ENCODE measurements at places on chromosomes 3 and 15.

- DNase-seq = no peak
Measured at GRCh38 chr3:71695000-71695482, 30.2 kb downstream of the EIF4E3 start.

- no peak for DNase-seq
Measured at GRCh38 chr15:66651198-66651597, 50.8 kb upstream of the SMAD6 start.

DNA sequence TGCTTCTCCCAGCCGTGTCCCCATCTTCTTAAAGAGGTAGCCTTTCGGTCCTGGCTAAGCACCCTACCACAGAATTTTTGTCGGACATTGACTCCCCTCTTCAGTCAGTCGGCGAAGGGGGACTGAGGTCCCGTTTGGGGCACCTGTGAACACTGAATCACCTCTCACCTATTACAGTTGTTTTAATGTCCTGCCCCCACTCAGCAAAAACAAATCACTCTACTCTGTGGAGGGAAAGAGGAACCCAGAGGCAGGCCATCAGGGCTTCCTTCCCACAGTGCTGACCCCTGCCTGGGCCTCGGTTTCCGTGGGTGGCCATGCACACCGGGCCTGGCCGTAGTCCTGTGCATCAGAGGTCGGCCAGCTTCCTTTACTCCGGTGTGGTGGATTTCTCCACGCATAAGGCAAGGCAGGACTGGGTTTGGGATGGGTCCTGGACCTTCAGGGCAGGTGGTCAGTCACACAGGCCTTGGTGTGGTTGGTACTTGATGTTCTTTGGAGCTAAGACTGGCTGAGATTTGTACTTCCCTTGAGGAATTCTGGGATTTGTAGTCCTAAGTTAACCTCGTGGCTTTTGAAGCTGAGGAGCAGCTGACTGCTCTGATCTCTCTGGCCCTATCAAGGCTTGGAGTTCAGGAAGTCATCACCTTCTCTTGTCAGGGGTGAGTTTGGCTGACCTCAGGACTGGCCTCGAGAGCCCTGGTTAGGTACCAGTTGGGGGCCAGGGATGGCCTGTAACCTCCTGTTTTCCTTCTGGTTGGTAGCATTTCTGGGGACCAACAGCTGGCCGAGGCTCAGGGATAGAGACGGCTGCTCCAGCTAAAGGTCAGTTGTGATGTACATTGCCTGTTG is 627 bp upstream of the FAM131A start:
- DNase-seq = no peak

DNA sequence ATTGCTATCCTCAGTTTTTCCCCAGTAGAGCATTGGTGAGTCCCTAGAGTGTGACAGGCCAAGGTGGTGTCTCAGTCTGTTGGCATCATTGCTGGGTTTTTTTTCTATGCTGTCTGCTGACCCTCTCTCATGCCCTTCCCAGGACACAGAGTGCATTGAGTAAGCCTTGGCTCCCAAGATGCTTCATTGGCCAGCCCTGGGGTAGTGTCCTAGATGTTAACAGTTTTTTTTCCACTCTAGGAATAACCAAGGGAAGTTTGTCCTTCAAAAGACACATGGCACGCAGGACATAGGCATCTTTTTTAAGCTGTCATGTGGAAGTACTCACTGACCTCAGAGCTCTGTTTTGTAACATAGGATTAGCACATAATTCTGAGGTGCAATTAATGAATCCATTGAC is 19.5 kb downstream of the ADAMTSL3 start:
- DNase-seq = no peak

- no peak for DNase-seq
Measured at GRCh38 chr15:57867970-57868798, 161.7 kb downstream of the POLR2M start.

DNA sequence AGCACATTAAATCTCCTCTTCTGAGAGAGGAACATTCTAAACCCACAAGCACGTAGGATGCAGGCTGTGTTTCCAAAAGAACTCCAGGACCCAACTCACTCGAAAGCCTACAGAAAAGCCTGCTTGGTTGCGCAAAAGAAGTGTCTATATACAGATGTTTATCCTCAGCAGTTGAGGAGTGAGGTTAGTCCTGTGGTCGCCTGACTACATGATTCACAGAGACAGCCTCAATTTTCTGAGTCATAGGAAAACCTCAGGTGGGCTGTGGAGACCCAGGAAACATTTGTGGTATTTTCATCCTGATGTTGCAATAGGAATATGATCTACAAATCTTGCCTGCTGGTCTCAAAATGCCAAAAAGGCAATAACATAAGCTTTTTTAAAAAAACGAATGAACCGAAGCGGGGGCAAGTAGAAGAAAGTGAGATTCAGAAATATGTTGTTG is 183.8 kb upstream of the THRB start:
- no peak for DNase-seq

DNA sequence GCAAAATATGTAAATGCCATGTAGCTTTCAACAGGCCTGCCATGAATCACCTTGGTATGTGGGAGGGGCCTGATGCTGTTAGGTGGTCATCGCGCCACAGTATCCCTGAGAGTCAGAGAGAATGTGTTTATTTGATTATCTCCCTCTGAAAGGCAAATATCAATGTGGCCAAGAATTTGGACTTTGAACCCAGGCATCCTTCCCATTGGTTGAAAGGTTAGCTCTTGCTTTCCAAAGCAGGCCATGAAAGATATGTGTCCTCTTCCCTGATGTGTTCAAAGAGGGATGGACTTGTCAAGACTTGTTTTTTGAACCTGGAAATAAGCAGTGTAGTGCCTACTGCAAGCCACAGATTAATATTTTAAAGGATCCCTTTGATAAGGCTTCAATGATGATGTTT is 36.7 kb downstream of the SRP14 start:
- no peak for DNase-seq

GRCh38 chr3:174862101-174862500 is 3.0 kb downstream of the NAALADL2 start:
- no peak for DNase-seq

GRCh38 chr3:45964139-45964538 is 20.9 kb downstream of the CXCR6 start:
- DNase-seq = no peak

GRCh38 chr3:141740349-141740748 is 2.3 kb downstream of the RNF7 start:
- no peak for DNase-seq

Data from stimulated activated CD8-positive, alpha-beta memory T cell treated with anti-CD3 and anti-CD28 coated beads, Interleukin-12 subunit alpha, Interleukin-12 subunit beta, amount 100 ng/mL, for 1 hour (primary cell).